ENCODE measurements at places on chromosomes 7 and 10.
A peak's percentile ranks its signal among the peaks of the same experiment; 100 is the strongest.

GRCh38 chr7:41630741-41631140, 72.1 kb downstream of the INHBA start:
- no peak for DNase-seq

GRCh38 chr7:83936056-83936708, 258.4 kb downstream of the SEMA3A start:
- peak; percentile 75 for DNase-seq

DNA sequence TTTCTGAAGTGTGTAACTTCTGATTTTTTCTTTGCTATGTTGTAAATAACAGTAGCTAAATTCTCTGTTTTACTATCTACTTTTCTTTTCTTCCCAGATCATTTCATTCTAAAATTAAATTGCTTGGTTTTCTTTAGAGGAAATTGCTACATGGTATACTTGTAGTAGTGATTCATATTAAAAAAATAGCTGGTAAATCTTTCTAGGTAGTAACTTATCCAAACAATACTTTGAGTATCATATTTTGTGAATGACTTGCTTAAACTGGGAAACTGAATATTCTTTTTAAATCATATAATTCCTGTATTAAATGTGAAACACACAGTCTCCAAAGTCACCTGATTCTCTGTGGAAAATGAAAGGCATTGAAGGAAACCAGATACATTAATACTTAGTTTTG, 85.5 kb downstream of the ZNRF2 start:
- DNase-seq = no peak

GRCh38 chr10:24394461-24395190, 185.7 kb downstream of the KIAA1217 start:
- no peak for DNase-seq

DNA sequence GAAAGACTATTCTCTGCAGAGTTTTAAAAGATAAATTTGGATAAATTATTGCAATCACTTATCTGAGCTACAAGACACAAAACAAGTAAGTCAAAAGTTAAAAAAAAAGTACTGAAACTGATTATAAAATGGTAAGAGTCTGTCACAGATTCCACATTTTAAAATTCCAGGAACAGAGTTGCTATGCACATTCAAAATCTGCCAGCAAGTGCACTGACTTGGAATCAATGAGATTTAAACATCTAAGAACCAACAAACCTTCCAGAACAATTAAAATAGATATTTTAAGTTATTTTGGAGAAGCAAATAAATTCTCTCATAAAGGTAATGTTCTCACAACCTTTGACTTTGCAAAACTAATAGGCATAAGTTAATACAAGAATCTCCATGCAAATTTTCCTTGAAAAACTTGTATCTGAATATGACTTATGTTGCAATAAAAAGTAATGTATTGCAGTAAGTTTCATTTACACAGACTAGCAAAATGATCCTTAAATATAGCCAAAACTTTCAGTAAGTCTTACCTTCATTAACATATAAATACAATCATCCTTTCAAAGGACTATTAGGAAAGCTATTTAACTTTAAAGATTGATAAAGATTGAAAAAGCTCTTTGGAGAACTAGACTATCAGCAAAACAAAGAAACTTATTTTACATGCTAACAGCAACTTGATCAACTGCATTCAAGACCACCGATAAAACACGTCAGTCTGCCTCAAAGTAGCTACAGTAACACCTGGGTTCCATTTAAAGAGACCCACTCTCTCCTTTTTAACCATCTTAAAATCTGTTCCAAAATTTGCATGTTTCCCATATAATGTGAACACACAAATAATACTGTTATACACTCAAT, 4.4 kb downstream of the ETV1 start:
- DNase-seq = no peak

GRCh38 chr10:29304264-29304994, 15.6 kb downstream of the LYZL1 start:
- peak; percentile 64 for DNase-seq

DNA sequence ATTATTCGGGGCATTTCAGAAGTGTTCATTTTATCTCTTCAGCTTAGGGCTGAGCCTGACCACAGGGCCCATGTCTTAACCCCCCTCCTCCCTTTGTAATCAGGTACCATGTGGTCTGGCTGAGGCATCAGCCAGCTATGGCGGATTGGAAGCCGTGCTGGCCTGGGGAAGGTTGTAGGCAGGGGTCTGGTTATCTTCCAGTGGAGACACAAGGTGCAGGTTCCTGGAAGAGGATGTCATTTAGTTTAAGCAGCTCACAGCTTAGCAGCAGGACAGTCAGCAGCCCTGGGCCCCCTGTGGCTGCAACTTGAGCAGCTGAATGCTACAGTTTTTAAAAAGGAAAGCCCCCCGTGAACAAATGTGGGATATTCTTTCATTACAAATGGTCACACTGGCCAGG, 22.1 kb downstream of the BAG3 start:
- no peak for DNase-seq

- peak; percentile 28 for DNase-seq
These were observed at the start of gene ANKRD1 for GRCh38 chr10:90920986-90921666. Gene ANKRD1, minus strand, starts transcription at chr10:90921087. Its CDS starts 60 bp downstream, at chr10:90921027.

GRCh38 chr7:55774327-55775050, 88.1 kb downstream of the SEPTIN14 start:
- DNase-seq = no peak

DNA sequence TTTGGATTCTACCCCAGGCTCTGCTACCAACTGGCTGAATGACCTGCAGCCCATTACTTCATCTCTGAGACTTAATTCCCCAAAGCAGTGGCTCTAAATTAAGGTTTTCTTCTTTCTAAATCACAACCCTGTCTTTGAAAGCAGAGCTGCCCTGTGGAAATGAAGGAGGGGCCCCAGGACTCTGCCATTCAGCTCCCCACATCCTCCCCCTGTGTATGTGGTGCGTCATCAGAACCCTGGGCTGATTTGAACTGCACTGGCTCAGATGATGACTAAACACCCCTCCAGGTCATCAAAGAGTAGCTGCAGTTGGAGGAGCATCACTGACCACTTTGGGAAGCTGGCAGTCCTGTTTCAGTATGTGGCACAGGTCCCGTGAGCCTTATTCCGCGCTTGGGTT, 46.6 kb downstream of the BPGM start:
- DNase-seq = peak; percentile 86

- DNase-seq = no peak
These were observed 398.5 kb downstream of the PCDH15 start for GRCh38 chr10:54402576-54402975.

DNA sequence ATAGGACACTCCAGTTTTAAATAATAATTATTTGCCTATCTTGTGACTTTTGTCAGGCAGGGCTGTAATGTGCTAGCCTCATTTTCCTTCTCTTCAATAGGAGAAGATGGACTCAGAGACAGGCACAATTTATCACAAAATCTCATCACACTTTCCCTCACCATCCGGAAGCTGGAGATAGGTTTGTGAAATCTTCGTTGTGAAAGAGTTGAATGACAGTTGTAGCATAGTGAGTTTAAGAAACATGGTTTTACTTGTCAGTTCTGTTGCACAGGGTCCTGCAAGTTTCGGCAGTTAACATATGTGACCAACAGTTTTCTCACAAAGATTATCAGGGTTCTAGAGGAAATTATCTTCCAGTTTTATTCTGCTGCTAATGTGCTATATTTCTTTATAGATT, 37.7 kb upstream of the MAP3K8 start:
- DNase-seq = no peak

GRCh38 chr10:124217906-124218804, 124.8 kb upstream of the CHST15 start:
- no peak for DNase-seq

- no peak for DNase-seq
These were observed 29.3 kb downstream of the LMTK2 start for GRCh38 chr7:98135984-98136383.
